ENCODE measurements at places on chromosomes 2 and 18. TPM values are rescaled to one million over a fixed set of nuclear protein-coding genes. Genes with fewer than 3 reads are reported as not detected.

Gene NR4A2
- 2.0 TPM for total RNA-seq

Gene PROC
- 4.6 TPM for total RNA-seq

Gene CCDC148
- total RNA-seq, result 1.1 TPM

Gene CPO
- total RNA-seq, result not detected

Gene ALPP
- 5.3 TPM for total RNA-seq

Gene RBM43
- 3.5 TPM for total RNA-seq

Gene RPRM
- total RNA-seq, result not detected

Gene GALNT5
- 2.5 TPM for total RNA-seq

Gene ZNF236
- 2.5 TPM for total RNA-seq

Gene PAX8
- total RNA-seq, result 0.65 TPM

Gene TMEM200C
- not detected for total RNA-seq

Gene TMEM163
- not detected for total RNA-seq

Gene RGPD5
- 6.9 TPM for total RNA-seq

Gene ELOA2
- not detected for total RNA-seq

Gene ABCG8
- not detected for total RNA-seq

Gene TRIM43B
- total RNA-seq, result 0.13 TPM

Gene HAAO
- not detected for total RNA-seq

Gene CRYGD
- total RNA-seq, result not detected

Gene TMEM185B
- total RNA-seq, result 48.5 TPM

Gene HRH4
- total RNA-seq, result not detected

Gene ESPNL
- total RNA-seq, result 0.16 TPM

Gene RAB27B
- total RNA-seq, result 9.0 TPM

Gene MPP4
- 0.07 TPM for total RNA-seq

Gene NT5C1B
- total RNA-seq, result not detected

Gene NTSR2
- total RNA-seq, result not detected

Gene MOCOS
- total RNA-seq, result 4.4 TPM

Gene HNRNPA3
- 373 TPM for total RNA-seq

Gene UGT1A4
- total RNA-seq, result not detected

Gene SDC1
- 208 TPM for total RNA-seq

Data from A549 treated with GW870086 at 1 μM for 4 hours (cell line).